ENCODE measurements at places on chromosomes 6 and 20. TPM values are rescaled to one million over a fixed set of nuclear protein-coding genes. Genes with fewer than 3 reads are reported as not detected.

Gene CRISP2
- not detected for total RNA-seq

- no peak for DNase-seq
Measured at GRCh38 chr6:106084106-106084988, 1.8 kb upstream of the PRDM1 start.

Gene DLK2
- not detected for total RNA-seq

Gene SCUBE3
- total RNA-seq: 0.02 TPM

Gene SLC44A4
- 0.07 TPM for total RNA-seq

Gene RBPJL
- total RNA-seq: not detected

Gene PPP1R16B
- not detected for total RNA-seq

DNA sequence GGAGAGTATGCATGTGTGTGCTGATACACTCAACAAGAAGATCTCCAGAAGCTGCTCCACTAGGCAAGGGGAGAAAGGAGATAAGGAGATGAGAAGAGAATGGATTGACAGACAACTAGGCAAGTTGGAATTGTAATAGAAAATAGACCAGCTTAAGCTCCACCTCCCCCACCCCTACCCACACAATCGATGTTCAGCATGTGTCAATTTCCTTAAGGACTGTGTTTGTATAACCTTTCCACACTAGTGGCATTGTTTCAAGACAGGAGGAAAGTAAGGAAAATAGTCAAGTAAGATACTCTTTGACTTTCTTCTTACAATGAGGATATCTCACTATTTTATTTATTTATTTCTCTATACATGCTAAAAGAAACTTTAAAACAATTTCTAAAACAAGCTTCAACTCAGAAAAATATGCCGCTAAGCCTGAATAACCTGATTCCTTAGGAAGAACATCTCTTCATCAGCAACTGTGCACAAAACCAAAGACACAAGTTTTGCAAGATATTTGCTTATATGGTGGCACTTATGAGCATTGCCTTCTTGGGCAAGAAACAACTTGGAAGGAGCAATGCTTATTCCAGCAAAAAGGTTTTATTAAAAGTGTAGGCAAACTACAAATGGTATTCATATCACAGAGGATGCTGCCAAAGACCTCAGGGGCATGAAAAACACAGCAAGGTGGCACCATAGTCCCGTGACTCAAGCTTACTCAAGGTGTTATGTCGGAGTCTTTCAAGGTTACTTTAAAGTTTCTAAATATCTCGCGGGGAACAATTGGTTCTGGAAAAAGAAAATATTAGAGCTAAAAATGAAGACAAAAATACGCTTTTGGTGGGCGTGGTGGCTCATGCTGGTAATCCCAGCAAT lies 249.1 kb downstream of the COL12A1 start:
- no peak for DNase-seq

- DNase-seq: no peak
Measured at GRCh38 chr6:125717120-125717731, 32.2 kb upstream of the HEY2 start.

DNA sequence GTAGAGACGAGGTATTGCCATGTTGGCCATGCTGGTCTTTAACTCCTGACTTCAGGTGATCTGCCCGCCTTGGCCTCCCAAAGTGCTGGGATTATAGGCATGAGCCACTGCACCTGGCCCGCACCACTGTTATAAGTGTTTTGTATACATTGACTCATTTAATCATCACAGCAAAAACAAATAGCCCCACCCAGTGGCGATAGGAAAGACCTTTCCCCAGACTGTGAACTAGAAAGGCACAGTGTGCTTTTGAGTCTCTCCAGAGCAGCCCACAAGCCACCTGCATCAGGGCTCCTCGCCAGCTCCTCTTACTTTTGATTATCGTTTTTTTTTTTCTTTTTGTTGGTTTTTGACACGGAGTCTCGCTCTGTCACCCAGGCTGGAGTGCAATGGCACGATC lies 27.9 kb upstream of the ZFP64 start:
- DNase-seq: peak; percentile 44

Measured in NCI-H460 (cell line).